Caco-2 (cell line): ENCODE measurements at places on chromosomes 5 and 9. TPM values are rescaled to one million over a fixed set of nuclear protein-coding genes. Genes with fewer than 3 reads are reported as not detected.

DNA sequence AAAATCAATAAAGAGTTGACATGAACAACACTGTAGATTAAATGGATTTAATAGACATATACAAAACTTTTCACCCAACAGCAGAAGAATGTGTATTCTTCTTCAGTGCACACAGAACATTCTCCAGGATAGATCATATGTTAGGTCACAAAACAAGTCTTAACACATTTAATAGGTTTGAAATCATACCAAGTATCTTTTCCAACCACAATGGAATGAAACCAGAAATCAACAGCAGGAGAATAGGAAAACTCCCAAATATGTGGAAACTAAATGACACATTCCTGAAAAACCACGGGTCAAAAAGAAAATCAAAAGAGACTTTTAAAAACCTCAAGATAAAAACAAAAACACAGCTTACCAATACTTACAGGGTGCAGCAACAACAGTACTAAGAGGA is 790.1 kb upstream of the ZNF608 start:
- no peak for DNase-seq

- no peak for DNase-seq
Measured at GRCh38 chr5:134263801-134264200, 37.9 kb upstream of the PPP2CA start.

GRCh38 chr5:173247041-173247440 is 12.0 kb upstream of the NKX2-5 start:
- no peak for DNase-seq

GRCh38 chr9:69308206-69308931 is 16.6 kb upstream of the ENTREP1 start:
- no peak for DNase-seq

GRCh38 chr9:5085993-5086392 is 99.4 kb downstream of the INSL6 start:
- DNase-seq = no peak

Gene ZDHHC11B
- total RNA-seq = 1.00 and 1.1 TPM in 2 replicates

Gene TTLL11
- total RNA-seq = 4.4 and 4.7 TPM in 2 replicates
